ENCODE measurements at places on chromosomes 16 and 17. TPM values are rescaled to one million over a fixed set of nuclear protein-coding genes. Genes with fewer than 3 reads are reported as not detected.
A peak's percentile ranks its signal among the peaks of the same experiment; 100 is the strongest.

DNA sequence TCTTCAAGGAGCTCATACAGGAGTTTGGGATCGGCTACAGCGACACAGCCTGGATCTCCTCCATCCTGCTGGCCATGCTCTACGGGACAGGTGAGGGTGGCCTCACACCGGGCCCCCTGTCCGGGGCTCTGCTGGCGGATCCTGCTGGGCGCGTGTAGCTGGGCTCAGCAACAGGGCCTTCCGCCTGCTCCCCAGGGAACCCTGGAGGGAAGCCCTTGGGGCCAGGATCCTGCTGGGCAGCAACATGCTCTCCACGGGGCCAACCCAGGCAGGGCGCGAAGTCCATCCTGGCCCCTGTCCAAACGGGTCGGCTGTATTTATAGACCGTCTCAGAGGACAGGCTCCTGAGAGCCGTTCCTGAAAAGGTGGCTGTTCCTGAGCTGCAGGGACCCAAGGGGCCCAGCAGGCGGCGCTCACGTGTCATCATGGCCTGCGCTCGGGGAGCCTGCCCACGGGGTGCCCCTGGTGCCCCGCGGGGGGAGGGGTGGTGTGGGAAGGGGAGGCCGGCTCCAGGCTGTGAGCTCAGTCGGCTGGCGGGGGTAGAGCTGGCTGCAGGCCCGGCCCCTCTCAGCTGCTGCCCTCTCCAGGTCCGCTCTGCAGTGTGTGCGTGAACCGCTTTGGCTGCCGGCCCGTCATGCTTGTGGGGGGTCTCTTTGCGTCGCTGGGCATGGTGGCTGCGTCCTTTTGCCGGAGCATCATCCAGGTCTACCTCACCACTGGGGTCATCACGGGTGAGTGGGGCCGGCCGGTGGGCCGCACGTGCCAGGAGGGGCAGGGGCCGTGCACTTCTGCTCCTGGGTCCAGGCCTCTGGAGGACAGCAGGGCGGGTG lies 7.5 kb downstream of the SLC16A3 start:
- DNase-seq, result peak; percentile 76

The ARHGAP44 gene
- 7.9 TPM for total RNA-seq

DNA sequence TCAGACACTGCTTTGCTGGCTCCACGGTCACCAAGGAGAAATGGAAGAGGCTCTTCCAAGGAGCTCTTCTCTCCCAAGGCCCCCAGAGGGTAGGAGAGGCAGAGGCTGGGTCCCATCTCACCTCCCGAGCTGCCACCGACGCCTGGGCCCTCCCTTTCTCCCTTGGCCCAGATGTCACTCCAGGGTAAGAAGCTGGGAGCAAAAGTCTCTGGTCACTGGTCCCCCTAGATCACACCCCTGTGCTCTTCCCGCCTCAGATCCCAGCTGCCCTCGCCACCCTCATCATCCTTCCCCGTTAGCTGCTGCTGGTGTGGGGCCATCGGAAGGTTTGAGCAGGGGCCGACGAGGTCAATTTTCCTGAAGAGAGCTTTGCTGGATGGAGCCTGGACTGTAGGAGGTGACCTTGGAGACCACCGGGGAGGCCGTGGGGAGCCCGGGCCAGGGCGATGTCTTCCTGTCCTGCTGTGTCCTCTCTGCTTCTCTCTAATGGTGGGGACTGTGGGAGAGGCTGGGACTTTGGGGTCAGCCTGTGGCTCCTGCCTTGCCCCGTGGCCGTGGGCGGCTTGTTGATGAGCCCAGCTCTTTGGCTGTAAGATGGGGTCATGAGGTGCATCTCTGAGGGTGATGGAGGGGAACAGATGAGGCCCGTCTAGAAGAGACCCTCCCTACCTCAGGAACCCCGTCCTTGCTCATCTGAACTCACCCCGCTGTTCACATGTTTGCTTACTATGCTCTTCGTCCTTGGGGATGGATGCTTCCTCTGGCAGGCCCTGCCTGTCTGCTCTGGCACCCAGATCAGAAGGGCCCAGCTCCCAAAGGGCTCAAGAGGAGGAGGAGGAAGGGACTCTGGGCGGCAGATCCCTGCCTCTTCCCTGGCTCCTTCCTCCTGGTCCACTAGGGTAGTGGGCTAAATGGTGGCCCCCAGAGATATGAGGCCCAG lies 11.4 kb upstream of the RHBDF2 start:
- no peak for DNase-seq

GRCh38 chr16:47664653-47665325 lies 203.7 kb downstream of the PHKB start:
- no peak for DNase-seq

DNA sequence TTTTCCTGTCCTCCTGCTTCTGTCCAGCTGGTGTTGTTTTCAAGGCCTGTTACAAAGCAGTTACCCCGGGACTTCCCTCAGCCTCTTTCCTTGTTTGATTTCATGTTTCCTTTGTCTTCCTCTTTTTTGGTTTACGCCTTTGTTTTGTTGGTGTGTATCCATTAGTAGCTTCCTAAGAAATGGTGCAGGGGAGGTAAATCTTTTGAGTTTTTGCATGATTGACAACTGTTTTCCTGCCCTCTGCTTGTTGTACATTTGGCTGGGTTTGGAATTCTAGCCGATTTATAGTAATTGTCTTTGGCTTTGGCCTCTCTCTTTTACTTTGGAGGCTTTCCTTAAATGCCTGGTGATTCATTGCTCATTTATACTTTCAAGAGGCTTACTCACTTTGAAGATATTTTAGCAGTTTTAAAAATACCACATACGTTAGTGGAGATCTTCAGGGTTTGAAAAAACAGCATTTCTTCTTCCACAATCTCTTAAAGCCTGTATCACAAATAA lies 32.8 kb downstream of the DNAH2 start:
- no peak for DNase-seq

- DNase-seq, result no peak
Observed at GRCh38 chr17:41521574-41522261, 3.0 kb upstream of the KRT15 start.

- no peak for DNase-seq
Observed at GRCh38 chr16:86410081-86410480, 100.2 kb upstream of the FOXF1 start.

The CPHXL2 gene
- total RNA-seq, result not detected

DNA sequence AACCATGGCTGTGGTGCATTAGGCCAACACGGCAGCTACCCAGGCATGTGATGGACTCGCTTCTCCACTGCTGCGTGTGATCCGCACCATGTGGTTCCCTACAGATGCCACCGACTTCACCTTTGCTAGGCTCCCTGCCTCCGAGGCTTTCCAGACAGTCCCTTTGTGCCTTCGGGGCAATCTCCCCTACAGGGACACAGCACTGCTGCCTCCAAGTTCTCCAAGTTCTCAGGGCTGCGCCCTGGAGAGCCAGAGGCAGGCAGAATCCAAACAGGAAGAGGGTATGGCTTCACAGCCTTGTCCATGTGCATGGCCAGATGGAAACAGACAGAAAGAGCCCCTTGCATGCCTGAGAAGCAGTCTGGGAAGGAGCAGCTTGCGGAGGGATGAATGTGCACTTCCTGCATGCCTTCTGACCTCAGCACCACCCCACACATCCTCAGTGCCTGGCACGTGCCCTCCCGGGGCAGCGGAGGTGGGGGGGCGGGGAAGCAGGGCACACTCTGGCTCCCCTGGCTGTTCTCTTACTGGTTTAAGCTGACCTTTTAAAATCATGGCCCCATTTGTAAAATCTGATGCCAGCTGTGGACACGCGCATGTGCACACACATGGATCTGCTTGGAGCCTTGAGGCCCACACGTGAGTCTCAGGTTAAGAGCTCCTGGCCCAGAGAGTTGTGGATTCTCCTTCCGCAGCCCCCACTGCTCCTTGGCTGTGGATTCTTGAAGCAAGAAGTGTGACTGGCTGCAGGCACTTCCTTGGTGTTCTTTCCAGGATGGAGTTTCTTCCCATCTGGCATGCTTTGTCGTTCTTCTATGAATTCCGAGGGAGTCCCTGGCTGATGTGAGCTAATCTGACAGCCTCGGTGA lies 55.3 kb upstream of the MTSS2 start:
- no peak for DNase-seq

DNA sequence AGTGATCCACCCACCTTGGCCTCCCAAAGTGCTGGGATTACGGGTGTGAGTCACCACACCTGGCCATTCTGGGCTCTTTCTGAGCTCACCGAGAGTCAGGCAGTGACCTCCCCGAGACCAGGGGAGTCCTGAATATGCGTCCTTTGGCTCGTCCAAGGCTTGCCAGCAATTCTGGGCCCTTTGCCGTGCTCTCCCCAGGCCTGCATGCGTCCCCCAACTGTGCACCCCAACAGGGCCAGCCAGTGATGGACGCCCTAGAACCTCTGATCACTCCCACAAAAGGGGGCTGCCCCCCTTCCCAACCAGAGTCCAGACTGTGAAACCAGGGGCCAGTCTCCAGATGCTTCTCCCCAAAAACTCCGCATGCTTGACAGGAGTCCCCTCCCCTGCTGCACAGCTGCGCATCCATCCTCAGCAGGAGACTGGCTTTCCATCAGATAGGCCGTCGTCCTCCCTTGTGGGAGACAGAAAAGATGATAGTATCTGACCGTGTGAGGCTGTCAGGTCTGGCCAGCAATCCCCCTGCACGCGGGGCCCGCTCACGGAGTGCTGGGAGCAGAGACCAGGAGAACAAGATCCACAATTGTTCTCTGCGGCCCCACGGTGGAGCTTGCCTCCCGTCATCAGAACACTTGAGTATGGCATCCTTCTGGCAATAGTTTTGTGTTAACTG lies 15.5 kb downstream of the HS3ST6 start:
- DNase-seq, result no peak

DNA sequence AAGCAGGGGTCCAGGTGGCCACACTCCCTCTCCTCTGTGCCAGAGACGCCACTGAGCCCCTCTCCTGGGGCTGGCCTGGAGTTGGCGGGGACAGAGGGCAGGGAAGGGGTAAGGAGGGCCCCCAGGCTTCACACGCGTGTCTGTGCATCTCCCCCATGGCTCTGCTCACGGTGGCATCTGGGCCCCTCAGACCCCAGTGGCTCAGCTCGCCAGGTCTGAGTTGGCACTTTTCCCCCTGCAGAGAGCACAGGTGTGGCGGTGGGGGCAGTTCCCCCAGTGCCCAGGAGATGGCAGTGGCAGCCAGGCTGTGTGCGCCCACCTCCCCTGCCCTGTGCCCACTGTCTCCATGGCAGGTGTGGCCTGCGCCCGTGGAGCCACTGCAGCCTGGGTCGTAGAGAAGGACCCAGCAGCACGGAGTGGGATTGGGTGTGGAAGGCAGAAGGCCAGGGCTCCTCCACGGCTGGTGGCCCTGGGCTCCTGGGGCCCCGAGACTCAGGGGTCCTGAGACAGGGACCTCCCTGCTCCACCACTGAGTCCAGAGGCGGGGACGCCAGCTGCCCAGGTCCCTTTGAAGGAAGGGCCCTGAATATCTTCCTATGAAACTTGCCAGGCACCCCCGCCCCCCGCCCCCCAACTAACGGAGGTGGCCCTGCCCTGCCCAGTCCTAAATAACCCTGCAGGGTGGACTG lies 4.3 kb upstream of the APRT start:
- DNase-seq, result no peak

The FA2H gene
- total RNA-seq, result 0.16 TPM

- no peak for DNase-seq
Observed at GRCh38 chr16:25064937-25065336, 46.6 kb upstream of the LCMT1 start.

DNA sequence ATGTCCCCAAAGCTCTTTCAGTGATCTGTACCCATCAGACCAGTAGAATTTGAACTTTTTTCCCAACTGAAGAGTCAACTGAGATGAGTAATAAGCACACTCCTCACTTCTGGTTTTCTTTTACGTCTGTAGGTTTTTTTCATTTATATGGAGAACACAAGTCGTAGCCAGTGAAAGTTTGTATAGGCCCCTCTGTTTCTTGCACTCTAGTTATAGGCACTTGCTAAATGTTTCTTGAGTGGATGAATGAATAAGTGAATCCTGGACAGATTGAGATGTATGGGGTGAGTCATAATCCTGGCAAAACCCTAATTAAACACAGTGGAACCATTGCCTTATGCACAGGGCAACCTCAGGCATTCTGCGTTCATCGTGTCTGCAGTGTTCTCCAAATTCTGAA lies 193.7 kb upstream of the TBX2 start:
- no peak for DNase-seq

DNA sequence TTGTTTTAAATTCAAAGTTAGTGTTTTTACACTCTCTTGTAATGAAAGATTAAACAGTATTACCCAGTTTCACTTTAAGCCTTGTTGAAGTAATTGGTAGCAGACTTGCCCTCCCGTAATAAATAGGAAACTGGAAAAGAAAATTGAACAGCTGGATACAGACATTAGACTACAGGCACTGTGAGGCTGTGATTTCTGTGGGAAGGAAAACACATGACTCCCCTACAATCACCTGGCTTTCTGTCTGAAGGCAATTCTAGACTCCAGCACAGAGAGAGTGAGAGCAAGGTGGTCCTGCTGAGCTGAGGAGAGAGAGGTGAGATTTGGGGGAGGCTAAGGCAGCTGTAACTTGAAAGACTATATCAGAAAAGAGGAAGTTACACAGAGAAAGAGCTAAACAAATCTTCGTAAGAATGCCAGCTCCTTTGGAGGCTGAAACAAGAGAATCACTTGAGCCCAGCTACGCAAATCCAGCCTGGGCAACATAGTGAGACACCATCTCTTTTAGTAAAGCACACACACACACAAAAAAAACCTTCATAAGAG lies 57.8 kb upstream of the CDYL2 start:
- DNase-seq, result no peak

GRCh38 chr17:78391843-78392242 lies 13.4 kb downstream of the PGS1 start:
- no peak for DNase-seq
